Left lobe of liver (tissue), 2 donors: ENCODE measurements at places on chromosomes 3 and 15. TPM values are rescaled to one million over a fixed set of nuclear protein-coding genes. Genes with fewer than 3 reads are reported as not detected.

The TGM4 gene
- not detected for total RNA-seq

- peak; percentile 57 for DNase-seq
These were observed 40.7 kb downstream of the LDHAL6B start for GRCh38 chr15:59247364-59247763.

DNA sequence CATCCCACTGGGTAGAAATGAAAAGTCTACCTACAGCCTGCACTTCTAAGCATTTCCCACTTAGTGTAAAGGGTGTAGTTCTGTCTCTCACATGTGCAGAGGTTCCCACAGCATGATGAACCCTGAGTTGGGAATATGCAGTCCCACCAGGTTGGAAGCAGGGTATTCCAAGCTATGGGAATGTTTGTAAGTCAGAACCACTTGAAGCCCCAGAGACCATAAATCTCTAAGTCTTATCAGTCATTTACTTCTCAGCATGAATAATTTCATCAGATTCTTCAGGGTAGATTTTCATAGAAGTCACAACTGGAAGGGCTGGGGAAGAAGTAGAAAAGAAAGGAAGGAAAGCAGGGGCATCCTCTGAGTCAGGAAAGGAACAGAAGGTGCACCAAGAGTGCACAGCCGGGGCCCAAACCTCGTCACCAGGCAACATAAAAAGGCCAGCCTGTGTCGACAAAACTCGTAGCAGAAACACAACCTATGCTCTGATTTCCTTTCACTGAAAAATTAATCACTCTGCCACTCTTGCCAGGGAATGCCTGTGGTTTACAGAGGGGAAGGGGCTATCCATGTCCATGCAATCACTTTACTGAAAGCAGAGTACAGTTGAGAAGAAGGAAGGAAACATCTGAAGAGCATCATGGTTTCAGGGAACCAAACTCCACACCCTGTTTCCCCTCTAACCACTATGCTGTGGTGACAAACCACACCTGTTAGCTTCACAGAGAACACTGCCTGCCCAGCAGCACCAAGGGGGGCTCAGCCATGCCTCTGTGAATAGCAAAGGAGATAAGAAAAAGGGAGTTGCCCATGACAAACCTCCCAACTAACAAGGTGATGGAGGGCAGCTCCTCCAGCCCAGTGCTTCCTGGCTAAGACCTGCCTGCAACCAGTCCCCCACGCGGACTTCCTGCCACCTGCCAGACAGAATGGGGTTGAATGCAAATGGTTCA is 40.5 kb downstream of the SH3BP5 start:
- no peak for DNase-seq

GRCh38 chr3:46926871-46927717 is 49.5 kb downstream of the CCDC12 start:
- DNase-seq = no peak

GRCh38 chr3:99865321-99865720 is 47.7 kb downstream of the CMSS1 start:
- DNase-seq = no peak
